ENCODE measurements at places on chromosomes 4 and X. TPM values are rescaled to one million over a fixed set of nuclear protein-coding genes. Genes with fewer than 3 reads are reported as not detected.

IL13RA1 gene
- total RNA-seq, result 13.4 TPM

DNA sequence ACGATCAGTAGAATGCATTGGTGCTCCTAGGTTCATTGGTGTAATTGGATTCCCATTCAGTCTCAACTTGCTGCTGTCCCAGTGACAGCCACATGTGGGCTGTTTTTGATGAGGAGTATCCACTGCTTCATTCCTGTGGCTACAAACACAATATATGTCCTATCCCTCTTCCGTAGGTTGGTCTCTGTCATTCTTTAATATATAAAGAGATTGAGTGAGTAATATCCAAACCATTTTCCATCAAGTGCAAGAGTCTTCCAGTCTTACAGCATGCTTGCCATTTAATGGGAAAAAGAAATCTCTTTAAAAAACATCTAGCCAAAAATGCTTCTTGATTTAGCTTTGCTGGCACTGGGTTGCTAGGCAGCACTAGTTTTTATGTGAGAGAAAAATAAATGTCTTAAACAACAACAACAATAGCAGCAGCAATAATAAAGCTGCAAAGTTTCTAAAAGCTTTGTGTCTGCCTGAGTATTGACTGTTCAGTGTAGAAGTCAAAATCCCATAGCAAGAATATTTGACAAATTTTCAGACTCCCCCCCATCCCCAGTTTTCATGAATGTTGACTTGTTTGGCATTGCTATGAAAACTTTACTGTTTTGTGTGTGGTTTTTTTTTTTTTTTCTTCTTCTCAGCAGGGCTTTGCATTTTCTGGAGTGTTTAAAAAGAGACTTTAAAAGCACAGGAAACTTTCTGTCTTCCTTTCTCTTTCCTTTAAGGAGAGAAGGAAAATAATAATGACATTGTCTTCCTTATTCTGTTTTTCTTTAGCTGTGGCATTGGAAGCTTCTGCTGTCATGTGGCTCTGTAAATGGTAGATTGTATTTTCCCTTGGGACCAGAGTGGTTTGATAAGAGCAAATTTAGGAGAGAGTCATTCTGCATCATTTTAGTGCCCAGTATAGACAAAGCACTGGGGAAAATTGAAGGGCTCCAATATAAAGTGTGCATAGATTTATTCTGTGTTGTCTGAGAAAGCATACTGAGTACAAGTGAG is 244.3 kb downstream of the ARHGAP10 start:
- no peak overlapping the region for H3K27ac ChIP-seq
- no peaks in the 10 kb centered on the region for H3K4me1 ChIP-seq
- H3K27me3 ChIP-seq, result no peaks in the 10 kb centered on the region

GRCh38 chr4:72507860-72508419 is 61.1 kb downstream of the ADAMTS3 start:
- no peak overlapping the region for H3K27ac ChIP-seq
- H3K36me3 ChIP-seq, result no peaks in the 10 kb centered on the region
- no peak for DNase-seq
- H3K4me1 ChIP-seq, result no peaks in the 10 kb centered on the region

GRCh38 chr4:67198727-67199126 is 346.6 kb downstream of the CENPC start:
- no peaks in the 10 kb centered on the region for H3K4me1 ChIP-seq
- peak; percentile 31 for DNase-seq
- no peaks in the 10 kb centered on the region for H3K36me3 ChIP-seq
- no peak overlapping the region for H3K4me3 ChIP-seq
- no peak overlapping the region for H3K27ac ChIP-seq

All from H9 (cell line).